EH (cell line): ENCODE measurements at places on chromosomes 13 and 19.

DNA sequence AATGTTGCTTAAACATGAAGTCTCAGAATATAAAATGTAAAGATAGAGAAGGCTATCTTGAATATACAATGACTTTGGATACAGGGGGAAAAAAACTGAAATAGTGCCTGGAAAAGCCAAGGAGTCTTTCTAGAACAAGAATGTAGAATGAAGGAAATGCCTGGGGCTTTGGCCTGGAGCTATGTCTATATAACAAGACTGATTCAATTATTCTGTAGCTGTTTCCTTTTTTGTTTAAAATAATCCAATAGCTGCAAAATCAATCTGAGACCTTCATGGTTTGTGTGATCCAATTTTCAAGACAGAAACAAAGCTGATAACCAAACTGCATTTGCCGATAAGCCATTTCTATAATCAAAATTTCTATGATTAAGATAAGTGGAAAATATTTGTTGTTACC lies 530.9 kb upstream of the NBEA start:
- DNase-seq: peak; percentile 19

DNA sequence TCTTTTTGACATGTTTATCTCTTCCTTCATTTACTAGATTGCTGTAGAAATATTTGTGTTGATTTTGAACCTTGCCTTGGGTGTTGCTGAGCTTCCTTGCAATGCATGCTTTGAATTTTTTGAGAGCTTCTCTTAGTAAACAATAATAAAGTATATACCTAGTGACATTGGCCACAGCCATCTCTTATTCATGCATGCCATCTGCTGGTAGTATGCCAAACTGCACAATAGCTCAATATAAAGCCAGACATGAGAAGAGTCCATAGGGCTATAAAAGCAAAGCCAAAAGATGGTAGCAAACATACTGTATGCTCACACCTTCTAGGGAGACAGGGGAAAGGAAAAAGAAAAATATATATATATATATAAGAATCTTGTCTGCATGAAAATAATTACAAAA lies 18.9 kb upstream of the ZSCAN5A start:
- peak; percentile 64 for DNase-seq

- peak; percentile 20 for DNase-seq
These were observed 3.4 kb downstream of the CADM4 start for GRCh38 chr19:43636121-43636683.

DNA sequence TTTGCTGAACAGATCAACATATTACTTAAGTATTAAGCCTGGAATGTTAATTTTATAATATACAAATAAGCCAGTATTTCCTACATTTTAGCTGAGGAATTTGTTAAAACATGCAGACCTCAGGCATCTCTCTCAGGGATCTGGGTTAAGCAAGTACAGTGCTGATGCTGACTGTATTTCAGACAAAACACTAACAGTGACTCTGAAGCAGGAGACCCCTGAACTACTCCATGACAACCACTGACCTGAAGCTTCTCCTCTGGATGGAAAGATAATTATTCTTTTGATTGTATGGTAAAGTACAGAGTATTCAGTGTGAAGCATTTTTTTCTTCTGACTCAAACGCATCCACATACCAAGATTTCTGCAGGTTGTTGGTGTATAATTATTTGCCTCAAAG lies 680.8 kb downstream of the LIG4 start:
- DNase-seq: no peak

DNA sequence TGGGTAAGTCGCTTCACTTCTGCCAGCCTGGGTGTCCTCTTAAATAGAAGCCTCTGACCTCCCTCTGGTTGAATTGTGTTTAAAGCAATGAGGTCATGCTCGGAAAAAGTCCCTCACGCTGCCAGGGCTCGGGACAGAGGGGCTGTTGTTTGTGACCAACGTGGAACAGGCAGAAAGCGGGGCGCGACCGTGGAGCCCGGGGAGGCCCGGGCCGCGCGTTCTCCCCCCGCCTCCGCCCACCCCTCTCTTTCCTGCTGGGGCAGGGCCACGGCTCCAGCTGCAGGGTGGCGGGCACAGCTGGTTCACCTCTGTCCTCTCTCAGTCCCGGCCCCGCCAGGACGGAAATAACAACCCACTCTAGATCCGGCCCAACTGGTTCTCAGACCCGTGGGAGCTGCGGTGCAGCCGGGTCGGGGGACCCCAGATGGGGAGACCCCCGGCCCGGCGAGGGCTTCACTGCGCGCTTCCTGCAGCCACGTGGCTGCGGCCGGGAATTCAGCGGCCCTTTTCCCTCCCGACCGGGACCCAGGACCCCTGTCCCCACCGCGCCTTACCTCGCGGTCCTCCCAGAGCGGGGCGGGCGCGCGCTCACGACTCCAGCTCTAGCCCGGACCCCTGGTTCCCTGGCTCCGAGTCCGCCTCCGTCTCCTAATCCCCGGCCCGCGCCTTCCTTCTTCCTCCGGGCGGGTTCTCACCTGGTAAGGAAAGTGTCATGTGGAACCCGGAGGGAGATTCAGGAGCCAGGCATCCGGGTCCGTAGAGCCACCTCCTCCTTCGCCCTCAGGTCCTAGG lies 1.9 kb downstream of the CDC42EP5 start:
- no peak for DNase-seq

DNA sequence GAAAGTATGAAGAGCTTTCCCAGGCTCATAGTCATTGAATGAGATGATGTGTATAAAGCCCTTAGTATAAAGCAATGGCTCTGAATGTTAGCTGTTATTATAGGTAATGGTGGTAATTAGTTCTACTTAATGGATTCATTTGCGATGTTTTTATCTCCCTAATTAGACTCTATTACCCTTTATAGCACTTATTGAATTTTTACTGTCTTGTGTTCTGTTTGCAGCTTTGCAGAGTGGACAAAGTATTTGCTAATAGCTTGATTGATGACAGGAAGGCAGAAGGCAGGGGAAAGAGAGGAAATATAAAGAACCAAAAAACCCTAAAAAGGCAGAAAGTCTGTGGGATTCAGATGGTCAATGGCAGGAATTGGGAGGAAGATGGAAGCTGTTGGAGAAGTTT lies 524.4 kb upstream of the SPRY2 start:
- DNase-seq: no peak

- no peak for DNase-seq
These were observed 312.5 kb downstream of the TEX29 start for GRCh38 chr13:111632906-111633305.

- no peak for DNase-seq
These were observed 12.5 kb downstream of the UBXN6 start for GRCh38 chr19:4444765-4445741.

GRCh38 chr13:60329221-60329923 lies 67.6 kb upstream of the TDRD3 start:
- peak; percentile 37 for DNase-seq

DNA sequence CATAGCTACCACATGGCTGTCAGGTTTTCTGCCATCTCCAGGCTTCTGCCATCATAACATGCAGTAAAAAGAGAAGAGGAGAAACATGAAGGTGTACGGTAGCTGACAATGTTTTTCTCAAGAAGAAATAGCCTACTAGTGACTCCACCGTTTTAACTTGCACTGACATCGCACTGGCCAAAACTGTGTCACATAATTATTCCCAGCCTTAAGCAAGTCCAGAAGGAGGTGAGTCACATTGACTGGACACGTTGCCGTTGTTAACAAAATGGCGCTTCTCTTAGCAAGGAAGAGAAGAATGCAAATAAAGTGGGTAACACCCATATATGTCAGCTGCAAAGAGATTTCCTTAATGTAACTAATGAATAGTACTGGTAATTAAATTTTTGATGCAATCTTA lies 810.4 kb upstream of the SLC10A2 start:
- DNase-seq: no peak

DNA sequence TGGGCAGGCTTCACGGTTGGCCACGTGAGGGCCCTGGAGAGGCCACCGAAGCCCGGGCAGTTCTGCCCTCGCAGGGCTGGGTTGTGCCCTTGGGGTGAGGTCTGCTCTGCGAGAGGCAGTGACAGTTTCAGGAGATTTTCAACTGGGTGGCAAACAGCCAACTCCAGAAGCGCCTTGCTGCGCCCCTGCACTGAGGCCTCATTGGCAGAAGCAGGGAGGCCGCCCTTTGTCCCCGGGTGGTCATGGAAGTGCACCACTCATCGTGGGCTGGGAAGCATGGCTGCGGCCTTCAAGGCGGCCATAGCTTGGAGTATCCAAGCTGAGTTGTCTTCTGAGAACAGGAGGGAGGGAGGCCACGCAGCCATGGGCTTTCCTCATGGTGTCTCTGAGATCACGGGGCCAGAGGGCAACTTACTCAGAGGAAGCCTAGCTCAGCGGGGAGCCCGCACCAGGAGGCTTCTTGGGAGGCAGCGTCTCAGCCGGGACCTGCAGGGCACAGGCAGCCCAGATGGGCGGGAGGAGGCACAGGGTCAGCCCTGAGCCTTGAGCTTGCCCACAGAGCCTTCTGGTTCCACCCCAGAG lies 14.8 kb downstream of the PLEKHJ1 start:
- DNase-seq: peak; percentile 11

DNA sequence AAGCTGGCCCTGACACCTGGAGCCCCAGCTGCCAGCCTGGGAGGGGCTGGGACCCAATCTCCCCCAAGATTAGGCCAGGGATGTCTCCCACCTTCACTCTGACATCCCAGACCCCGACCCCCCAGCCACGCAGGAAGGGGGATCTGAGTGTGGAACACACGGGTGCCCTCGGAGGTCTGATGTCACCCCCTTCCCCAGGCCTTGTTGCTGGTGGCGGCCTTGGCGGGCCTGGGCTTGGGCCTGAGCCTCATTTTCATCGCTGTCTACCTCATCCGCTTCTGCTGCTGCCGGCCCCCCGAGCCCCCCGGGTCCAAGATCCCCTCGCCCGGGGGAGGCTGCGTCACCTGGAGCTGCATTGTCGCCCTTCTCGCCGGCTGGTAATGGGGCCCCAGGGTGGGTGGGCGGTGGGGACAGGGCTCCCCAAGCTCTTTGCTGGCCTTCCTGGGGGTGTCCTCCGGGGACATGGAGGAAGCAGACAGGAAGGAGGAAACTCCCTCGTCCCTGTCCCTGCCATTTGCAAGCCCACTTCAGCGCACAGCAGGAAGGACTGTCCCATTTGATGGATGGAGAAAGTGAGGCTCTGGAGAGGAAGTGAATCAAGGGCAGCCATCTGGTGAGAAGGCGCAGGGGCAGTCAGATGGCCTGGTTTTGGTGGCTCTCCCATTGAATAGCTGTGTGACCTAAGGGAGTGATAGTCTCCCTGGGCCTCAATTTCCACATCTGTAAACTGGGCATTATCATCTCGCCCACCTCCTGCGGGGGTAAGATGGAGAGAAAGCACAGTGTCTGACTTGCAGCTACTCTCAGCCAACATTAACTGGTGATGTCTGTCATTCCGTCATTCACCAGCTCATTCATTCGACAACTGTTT lies 3.9 kb downstream of the TTYH1 start:
- no peak for DNase-seq

DNA sequence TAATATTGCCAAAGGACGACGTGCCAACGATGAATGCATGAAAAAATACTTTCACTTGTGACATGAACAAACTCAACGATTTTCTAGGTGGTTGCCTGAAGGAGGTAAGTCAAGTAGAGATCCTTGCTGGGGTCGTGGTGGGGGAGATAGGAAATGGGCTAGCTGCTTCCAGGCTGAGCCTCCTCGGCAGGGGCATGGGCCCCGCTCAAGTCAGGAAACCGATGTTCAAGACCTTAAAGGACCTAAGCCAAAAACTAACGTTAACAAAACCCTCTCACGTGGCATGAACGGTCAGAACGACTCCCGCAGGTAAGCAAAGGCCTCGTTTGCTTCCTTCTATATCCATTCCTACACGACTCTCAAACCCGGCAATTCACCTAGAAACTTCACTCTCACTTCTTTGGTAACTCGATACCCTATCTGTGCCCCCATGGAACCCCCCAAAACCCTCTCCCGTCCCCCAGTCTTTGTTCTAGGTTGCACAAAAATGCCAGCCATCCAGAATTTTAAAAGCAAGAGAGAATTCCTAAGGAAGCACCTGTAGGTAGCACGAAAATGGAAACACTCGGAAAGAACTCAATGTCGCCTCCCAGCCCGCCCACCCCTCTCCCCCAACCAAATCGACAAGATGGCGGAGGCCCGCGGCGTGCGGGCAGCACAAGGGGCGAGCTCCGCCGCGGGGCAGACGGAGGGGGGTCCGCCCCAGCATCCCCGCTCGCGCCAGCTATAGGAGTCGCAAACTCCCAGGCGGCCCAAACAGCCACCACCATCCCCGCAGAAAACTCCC lies 13.6 kb downstream of the ACP4 start:
- peak; percentile 11 for DNase-seq

DNA sequence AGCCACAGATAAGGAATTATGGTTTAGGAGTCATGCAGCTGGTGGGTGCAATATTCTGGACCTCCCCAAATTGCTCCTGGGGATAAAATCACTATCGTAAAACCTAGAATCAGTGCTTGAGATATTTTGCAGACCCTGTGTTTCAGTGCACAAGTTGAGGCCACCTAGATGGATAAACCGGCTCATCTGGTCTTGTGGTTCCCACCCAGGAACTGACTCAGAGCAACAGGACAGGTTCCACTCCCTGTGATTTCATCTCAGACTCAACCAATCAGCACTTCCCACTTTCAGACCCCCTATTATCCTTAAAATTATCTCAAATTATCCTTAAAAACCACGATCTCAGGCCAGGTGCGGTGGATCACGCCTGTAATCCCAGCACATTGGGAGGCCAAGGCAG lies 21.0 kb downstream of the FBXL12 start:
- no peak for DNase-seq

DNA sequence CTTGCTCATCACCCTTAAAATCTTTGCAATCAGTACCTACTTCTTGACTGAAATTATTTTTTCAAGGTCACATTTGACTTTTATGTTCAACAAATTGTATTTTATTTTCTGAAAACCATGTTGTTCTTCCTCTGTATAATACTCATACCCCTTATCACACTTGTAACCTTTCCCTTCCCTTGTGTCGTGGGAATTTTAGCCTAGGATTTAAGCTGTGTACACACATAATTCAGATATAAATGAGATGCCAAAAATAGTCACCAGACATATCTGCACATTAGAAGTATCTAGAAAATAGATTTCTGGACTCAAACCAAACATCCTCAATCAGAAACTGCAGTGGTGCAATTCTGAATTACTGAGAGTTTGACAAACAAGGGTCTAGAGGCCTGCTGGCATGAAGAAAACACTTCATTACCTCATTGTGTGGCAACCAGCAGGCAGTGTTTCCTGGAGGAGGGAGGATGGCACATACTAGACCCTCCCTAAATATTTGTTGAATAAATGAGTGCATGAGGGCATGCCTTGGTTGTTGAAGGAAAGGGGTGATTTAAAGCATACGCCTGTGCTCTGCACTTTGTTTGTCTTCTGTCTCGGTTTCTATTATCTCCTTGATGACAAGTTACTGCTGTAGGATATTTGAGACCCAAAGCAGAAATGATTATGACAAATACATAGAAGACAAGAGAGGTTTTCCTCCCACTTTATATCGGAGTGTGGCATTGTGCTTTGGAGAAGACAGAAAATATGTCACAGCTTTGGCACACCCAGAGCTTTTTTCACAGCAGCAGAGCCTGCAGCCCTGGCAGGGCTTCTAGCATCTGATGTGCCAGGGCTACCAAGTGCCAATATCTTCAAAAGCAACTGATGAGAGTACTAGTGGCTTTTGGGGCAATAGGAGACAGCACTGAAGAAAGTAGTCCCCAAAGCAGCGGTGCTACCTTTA lies 881.1 kb downstream of the PCDH9 start:
- no peak for DNase-seq

GRCh38 chr13:47226516-47226915 lies 329.7 kb upstream of the HTR2A start:
- peak; percentile 23 for DNase-seq
